ENCODE measurements at places on chromosomes 2 and 18.

DNA sequence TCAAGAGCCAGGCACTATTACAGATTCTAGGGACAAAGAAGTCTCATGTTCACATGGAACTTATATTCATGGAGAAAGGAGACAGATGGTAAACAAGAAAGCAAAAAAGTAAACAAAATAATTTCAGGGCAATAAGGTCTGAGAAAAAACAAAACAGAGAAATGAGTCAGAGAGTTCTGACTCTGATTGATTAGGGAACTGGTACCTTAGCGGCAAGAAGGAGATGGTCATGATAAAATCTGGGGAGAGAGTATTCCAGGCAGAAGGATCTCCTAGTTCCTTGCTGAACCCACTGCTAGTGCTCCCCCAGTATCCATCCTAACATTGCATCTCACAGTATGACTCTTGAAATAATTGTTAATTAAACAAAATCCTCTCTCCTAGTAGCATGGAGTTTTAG is 161.8 kb upstream of the KLF7 start:
- no peak for DNase-seq

DNA sequence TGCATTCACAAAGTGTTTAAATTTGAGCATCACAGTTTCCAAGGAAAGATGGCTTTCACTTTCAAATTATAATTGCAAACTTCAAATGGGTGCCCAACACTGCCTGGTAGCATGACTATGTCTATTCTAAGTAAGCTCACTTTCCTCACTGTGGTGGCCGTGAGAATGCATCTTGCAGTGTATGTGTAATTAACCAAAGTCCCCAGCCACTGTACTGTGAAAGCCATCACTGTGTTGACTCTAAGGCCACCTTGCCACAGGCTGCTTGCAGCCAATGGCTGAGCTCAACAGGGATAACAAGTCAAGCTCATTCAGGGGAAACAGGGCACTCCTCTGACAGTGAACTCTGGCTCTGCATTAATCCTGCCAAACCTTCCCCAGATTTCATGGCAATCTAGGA is 43.3 kb upstream of the LGALSL start:
- DNase-seq: no peak

DNA sequence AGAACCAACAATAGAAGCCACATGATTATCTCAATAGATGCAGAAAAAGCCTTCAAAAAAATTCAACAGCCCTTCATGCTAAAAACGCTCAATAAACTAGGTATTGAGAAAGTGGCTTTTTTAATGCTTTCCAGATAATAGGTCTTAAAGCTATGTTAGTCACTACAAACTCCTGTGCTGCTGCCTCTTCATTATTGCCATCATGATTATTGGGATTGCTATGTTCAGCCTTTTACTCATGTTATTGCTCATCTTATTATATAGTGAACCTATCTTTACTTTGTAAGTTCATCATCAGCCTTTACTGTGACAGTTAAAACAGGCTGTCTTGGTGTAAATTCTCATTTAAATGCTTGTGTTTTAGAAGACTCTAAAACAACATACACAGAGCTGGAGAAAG is 1557.2 kb upstream of the ZEB2 start:
- DNase-seq: no peak

DNA sequence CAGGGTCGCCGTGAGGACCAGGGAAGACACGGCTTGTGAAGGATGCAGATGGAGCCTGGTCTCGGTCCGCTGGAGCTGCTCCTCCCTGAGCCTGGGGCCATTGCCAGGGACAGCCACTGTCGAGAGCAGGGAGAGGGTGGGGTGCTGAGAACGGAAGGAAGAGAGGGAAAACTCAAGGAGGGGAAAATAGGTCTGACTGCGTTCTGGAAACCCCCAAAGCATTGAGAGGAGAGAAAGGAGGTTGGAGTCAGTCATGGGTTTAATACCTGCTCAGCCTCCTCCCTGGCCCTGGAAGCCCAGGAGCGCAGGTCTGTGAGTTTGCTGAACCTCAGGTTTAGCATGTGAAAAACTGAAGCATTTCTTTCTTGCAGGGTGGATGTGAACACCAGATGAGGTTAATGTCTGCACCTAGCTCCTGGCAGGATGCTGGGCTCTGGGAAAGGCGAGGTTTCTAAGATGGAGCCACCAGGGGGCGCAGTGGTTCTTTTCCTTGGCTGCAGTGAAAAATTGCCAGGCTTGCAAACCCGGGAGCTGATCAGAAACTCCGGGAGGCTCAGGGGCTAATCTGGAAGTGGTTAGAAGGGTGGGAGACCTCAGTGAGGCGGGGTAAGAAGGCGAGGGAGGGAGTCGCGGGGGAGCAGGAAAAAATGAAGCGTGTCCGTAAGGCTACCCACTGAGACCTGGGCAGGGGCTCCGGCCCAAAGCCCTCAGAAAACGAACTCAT is 33.6 kb upstream of the RNF149 start:
- peak; percentile 80 for DNase-seq

DNA sequence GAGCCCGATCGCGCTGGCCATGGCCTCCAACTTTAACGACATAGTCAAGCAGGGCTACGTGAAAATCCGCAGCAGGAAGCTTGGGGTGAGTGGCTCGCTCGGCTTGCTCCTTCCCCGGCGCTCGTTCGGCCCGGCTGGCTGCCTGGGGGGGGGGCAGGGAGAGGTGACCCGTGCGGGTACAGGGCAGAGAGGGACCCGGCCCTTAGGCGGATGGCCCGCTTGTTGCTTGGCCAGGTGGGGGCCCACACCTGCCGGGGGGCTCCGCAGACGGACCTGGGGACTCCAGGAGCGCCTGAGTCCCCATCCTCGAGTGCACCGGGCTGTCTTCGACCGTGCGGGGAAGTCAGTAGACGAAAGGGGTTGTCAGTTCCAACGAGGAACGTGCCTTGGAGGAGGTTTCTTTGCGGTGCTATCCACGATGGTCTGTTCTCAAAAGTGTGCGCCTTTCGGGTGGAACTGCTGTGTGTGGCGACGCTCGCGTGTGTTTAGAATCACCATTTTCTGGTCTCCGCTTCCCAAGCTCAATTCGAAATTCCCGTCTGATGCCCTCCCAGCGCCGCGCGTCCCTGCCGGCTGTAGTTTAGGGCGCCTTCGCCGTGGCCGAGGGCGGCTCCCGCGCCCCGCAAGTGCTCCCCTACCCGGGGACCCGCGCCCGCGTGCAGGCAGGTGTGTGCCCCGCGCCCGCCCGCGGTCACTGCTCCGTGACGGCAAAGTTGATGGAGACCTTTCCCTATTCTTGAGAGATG is 711 bp downstream of the DOK6 start:
- no peak for DNase-seq
